Cortex of kidney (tissue), 1 donor: ENCODE measurements at places on chromosomes 7 and 10.

DNA sequence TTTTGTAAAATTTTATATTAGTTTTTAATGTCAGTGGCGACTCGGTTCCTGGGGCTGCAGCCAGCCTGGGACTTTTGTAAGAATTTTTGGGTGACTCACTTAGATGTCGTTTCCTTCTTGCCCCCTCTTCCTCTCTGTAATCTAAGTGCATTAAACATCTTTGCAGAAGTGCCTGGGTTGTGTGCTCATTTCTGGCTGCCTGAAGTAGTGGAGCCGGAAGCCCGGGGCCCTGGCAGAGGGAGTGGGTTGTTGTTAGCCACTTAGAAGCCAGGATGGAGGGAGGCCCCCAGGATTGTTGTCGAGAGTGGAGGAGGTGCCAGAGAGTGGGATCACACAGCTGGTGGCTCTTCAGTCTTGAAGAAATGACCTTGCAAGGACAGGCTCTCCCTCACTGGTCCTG lies 11.0 kb upstream of the TRIM8 start:
- DNase-seq, result no peak

DNA sequence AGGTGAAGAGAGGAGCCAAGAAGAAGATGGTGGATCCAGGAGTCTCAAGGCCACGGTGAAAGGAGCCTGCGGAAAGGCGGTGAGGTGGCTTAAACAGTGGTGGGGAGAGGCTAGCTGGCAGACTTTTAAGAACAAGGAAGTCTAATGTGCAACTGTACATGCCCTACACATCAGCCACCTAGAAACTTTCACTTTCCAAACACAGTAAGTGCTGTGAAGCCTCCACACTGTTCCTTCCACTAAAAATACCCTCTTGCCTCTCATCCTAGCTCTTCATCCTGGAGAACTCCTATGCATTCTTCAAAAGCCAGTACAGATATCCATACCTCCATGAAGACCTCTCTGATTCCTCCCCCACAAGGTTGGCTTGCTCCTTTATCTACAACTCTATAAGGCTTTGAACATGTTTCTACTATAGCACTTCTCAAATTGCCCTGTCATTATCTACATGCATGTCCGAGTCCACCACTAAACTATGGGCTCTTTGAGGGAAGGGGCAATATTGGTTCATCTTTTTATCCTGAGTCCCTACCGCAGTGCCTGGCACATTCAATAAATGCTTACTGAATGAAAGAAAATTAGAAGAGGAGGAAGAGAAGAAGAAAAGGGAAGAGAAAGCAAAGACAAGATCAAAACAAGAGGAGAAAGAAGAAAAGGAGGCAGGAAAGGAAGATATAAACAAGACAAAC lies 54.2 kb downstream of the DNAJC12 start:
- DNase-seq, result no peak

GRCh38 chr7:115340828-115341227 lies 418.9 kb downstream of the MDFIC start:
- DNase-seq, result no peak

- DNase-seq, result no peak
Observed at GRCh38 chr7:50665403-50666123, 100.4 kb upstream of the DDC start.

DNA sequence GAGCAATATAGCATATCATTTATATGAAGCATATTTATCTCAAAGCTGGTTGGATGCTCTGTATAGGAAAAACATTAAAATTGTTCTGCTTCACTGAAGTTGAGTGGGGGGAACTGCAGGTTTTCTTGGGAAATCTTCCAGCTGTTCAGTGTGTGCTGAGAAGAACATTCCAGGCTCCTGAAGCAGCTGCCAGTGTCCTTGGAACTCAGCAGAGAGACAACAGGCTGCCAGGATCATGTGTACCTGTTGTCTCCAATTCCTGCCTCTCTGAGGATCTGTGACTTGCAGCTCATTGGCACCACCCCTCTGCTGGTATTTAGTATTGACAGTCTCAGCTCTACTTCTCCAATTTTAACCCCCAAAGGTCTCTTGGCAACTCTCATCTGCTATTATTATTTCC lies 42.3 kb upstream of the PRKG1 start:
- DNase-seq, result no peak

- no peak for DNase-seq
Observed at GRCh38 chr10:71271662-71272055, 47.4 kb upstream of the SLC29A3 start.

DNA sequence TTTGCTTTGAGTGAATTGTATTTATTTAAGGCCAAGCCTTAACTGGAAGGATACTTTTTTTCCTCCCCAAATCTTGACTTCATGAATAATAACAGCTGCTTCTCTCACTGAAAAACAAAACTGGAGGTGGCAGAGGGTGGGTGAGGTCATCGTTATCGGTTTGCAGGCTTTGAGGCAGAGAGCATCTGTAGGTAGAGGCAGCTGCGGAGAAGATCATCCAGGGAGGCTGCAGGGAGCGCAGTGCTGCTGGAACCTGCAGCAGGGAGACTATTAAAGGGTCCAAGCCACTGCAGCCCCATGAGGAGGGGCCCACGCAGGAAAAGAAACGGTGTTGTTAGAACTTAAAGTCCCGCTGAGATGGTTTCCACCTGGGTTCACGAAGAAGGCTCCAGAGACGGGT lies 112.1 kb upstream of the SDK1 start:
- DNase-seq, result no peak
